ENCODE measurements at places on chromosomes 2 and 18.

DNA sequence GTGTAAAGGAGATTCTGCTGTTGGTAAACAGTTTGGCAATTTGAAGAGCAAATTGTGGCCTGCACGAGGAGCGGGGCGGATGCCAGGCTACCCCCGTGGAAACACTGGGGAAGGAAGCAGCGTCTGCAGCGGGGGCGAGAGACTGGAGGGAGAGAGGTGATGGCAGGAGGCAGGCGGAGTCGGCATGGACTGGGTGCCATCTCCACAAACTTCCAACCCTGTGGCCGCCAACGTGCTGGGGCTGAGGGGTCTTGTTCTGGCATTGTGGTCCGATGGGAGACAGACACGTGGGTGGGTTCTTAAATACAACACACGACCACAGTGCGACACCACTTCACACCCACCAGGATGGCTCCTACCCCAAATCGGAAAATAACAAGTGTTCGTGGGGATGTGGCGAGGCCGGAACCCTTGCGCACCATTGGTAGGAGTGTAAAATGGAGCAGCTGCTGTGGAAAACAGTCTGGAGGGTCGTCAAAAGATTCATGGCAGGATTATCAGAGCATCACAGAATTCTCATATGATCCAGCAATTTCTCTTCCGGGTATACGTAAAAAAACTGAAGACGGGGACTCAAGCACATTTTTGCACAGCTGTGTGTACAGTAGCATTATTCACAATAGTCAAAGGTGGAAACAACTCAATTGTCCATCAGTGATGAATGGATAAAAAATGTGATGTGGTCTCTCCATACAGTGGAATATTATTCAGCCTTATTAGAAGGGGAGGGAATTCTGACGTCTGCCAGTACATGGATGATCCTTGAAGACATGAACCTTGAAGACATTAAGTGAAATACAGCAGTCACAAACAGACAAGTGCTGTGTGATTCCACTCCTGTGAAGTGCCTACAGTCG is 82.4 kb upstream of the HPCAL1 start:
- no peak for DNase-seq

DNA sequence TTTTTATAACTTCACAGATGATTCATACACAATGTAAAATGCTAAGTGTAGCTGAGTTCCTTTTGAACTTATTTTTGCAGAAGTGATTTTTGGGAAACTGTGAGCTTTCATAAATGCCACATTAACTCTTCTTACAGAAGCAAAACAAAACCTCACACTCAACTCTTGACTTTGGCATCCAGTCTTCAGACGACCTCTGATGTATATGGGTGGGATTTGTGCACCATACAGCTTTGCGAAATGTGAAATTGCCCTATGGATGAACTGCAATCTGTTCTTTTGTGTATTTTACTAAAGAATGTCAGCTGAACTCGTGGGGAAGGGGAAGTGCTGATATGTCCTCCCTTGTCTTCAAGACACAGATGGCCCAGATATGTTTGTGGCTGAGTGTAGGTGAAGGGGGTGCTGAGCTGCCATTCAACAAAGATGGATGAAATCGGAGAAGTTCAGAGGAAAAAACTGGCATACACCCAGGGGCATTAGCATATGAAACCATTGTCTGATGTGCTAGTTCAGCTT is 218.3 kb downstream of the PTGR3 start:
- no peak for DNase-seq

DNA sequence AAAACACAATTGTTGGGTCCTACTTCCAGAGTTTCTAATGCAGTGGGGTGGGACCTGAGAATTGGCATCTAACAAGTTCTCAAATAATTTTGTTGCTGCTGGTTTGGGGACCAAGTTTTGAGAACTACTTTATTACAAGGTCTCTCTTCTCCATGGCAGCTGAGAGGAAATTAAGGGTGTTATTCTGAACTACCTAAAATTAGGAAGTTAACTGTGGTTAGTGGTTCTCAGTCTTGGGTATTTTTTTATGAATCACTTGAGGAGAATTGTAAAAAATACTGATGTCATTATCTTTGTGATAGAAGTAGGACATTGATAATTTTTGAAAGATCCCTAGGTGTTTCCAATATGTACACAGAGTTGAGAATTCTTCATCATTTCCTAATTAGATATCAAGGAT is 210.2 kb downstream of the MC4R start:
- no peak for DNase-seq

DNA sequence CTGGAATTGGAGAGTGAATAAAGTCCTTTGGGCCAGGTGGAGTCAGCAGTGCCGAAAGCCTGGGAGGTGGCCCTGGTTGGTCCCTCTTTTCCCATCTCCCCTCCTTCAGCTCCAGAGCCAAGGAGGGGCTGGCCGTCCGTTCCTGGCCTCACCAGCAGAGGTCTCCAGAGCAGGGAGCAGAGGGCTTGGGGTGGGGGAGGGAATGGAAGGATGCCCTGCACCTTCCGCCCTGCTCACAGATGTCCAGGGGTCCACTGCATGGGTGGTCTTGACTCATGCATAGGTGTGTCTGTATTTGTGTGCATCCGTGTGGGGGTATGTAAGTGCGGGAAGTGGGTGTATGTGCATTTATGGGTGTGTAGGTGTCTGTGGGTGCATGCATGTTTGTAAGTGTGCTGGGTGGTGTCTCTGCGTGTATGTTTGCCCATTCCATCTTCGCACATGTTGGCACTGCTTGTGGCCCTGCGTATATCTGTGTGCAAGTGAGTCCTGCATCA is 201.8 kb downstream of the ZFP36L2 start:
- no peak for DNase-seq

DNA sequence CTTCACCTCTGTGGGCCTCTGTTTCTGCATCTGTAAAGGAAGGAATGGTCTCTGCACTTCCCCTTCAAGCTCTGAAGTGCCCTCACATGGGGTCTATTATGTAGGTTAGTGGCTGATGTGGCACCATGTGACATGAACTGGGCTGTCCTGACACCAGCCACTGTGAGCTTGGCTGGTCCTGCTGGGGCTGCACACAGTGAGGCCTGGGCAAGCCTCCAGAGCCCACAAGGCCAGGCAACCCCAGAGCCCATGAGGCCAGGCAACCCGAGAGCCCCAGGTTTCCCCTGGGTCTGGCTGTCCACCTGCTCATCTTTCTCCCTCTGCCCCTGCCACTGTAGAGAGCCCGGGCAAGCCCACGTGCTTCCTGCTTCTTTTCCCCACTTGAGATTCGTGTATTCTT is 150.1 kb upstream of the SMAD2 start:
- no peak for DNase-seq

- no peak for DNase-seq
Measured at GRCh38 chr2:165691615-165692014, 102.4 kb downstream of the GALNT3 start.

GRCh38 chr2:182144776-182145165 is 159.1 kb downstream of the PPP1R1C start:
- DNase-seq: no peak

GRCh38 chr2:75464348-75464946 is 96.3 kb downstream of the EVA1A start:
- DNase-seq: peak; percentile 29

DNA sequence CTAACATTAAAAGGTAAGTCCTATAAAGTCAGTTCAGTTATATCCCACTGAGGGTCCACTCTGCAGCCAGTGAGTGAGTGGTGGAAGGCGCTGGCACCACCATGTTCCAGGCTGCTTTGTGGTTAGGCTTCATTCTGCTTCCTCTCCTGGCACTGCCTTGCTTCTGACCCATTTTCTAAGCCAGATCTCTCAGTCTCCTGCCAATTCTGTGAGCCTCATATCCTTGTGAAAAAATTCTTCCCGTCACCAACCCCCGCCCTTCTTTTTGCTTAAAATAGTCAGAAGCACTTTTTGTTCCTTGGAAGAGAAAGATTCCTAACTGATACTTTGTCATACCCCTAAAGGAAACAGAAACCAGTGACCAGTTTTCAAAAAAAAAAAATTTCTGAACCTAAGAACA is 139.8 kb upstream of the NCK2 start:
- no peak for DNase-seq

- DNase-seq: no peak
Measured at GRCh38 chr2:215362562-215362904, 50.7 kb downstream of the ATIC start.

DNA sequence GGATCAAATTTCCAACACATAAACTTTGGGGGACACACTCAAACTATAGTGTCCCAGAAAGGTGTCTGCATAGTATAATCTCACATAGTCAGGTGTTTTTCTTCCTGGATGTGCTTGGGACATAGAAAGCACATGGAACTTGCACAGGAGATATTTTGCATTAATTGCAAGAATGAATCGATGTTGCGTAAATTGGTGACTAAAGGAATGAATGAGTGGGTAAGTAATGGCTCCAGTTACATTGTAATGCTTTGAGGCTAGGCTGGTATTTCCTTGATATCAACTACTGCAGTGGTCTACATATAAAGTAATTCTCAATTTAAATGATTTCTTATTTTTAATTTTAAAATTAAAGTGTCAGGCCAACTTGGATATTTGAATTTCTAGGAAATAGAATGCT is 53.4 kb downstream of the SH3RF3 start:
- DNase-seq: no peak

DNA sequence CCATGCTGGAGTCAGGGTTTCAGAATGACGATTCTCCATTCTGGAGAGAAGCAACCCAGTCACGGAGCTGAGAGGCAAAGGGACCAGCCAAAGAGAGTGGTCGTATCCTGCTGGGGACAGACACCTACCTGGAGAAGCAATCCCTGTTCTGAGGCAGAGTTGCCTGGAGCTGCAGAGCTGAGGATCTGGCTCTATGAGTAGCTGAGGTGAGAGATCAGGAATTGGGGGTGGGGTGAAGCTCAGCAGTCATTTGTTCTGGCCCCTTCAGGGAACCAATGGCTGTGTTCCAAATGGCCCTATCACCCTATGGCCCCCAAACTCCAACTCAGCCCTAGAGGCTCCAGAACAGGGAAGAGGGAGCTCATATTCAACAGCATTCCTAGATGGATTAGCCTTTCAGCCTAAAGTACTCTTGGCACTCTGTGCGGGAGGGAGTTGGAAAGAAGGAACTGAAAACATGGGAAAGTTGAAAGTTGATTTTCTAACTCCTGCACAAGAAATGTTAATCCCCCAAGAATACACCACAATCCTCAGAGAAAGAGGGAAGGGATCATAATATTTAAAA is 3.3 kb upstream of the ATRAID start:
- no peak for DNase-seq

- DNase-seq: no peak
Measured at GRCh38 chr2:227834423-227834822, 20.8 kb downstream of the CCL20 start.

GRCh38 chr2:80117401-80117800 is 187.2 kb downstream of the LRRTM1 start:
- no peak for DNase-seq

- DNase-seq: no peak
Measured at GRCh38 chr2:165348441-165348840, 109.2 kb downstream of the SCN2A start.

- DNase-seq: no peak
Measured at GRCh38 chr2:241980193-241980592, 110.7 kb downstream of the RTP5 start.

GRCh38 chr18:78587096-78587495 is 392.5 kb upstream of the SALL3 start:
- DNase-seq: no peak

GRCh38 chr2:55033076-55033742 is 17.0 kb downstream of the RTN4 start:
- DNase-seq: no peak

GRCh38 chr2:174787487-174788205 is 23.4 kb upstream of the CHRNA1 start:
- DNase-seq: no peak

GRCh38 chr2:218161644-218162043 is 5.1 kb downstream of the CXCR1 start:
- no peak for DNase-seq

GRCh38 chr2:127525691-127526131 is 578 bp downstream of the IWS1 start:
- DNase-seq: no peak
